Activated CD4-positive, alpha-beta T cell treated with anti-CD3 and anti-CD28 coated beads for 48 hours (primary cell): ENCODE measurements at places on chromosomes 1 and 21.
A peak's percentile ranks its signal among the peaks of the same experiment; 100 is the strongest.

GRCh38 chr21:31879911-31880310 lies 7.1 kb downstream of the HUNK start:
- no peak for DNase-seq

DNA sequence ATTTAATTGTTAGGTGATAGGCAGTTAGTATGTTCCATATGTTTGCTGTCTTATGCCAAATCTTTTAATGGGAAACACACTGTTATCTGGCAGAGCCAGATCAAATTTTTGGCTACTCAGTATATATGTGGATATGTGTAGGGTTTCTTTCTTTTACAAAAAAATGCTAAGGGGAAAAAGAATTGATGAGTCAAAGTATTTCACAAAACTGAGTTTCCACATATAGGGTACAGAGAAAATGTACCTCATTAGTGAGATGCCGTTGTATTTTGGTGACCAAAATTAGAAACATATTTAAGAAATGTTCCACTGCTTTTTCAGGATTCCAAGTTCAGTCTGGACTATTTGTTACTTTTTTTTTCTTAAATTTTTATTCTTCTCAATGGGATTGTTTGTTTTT lies 201.2 kb upstream of the PTGFR start:
- no peak for DNase-seq

DNA sequence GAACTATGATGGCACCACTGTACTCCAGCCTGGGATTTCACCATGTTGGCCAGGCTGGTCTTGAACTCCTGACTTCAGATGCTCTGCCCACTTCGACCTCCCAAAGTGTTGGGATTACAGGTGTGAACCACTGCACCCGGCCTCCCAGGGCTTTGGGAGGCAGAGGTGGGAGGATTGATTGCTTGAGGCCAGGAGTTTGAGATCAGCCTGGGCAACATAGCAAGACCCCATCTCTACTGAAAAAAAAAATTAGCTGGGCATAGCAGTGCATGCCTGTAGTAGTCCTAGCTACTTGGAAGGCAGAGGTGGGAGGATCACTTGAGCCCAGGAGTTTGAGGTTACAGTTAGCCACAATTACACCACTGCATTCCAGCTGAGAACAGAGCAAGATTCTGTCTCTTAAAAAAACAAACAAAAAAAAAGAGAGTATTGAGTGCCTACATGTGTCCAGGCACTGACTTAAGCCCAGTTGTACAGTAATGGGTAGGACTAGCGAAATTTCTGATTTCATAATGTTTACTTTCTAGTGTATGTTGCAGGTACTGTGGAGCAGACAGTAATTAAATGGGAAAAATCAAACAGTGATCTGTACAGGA lies 4.2 kb downstream of the MANEAL start:
- no peak for DNase-seq

DNA sequence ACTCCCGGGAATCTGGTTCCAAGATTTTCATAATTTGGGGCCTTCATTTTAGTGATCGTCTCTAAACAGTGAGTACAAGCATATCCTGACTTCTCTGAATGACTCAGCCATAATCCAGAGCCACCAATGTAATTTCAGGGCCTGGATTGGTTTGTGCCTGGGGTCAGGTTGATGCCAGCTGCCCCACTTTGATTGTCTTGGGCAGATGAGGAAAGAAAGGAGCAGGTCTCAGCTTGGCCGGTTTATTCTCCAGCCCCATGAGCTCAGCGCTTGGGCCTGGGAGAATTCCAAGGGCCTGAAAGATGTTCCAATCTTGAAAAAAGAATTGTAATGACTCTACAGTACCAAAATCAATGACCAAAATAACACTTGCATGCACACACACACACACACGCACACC lies 71.2 kb upstream of the ECE1 start:
- no peak for DNase-seq

- DNase-seq, result no peak
These were observed 955 bp upstream of the UBE2G2 start for GRCh38 chr21:44802396-44803153.

- no peak for DNase-seq
These were observed 101.2 kb downstream of the AKT3 start for GRCh38 chr1:243748706-243749283.

DNA sequence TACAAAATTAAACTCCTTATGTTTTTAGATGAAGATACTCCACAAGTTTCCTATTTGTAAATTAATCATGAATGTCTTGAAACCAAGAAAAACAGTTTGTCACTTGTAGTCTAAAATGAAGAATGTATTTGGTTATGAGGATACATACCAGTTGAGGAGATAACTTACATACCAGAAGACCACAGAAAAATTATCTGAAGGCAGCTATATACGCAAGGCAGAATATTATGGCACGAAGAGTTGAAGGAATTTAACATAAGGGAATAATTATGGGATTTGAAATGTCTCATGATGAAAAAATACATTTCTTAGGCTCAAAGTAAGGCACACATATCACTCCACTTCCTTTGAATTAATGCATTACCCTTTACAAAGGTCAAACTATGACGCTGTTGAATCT lies 73.3 kb downstream of the IFI44 start:
- no peak for DNase-seq

DNA sequence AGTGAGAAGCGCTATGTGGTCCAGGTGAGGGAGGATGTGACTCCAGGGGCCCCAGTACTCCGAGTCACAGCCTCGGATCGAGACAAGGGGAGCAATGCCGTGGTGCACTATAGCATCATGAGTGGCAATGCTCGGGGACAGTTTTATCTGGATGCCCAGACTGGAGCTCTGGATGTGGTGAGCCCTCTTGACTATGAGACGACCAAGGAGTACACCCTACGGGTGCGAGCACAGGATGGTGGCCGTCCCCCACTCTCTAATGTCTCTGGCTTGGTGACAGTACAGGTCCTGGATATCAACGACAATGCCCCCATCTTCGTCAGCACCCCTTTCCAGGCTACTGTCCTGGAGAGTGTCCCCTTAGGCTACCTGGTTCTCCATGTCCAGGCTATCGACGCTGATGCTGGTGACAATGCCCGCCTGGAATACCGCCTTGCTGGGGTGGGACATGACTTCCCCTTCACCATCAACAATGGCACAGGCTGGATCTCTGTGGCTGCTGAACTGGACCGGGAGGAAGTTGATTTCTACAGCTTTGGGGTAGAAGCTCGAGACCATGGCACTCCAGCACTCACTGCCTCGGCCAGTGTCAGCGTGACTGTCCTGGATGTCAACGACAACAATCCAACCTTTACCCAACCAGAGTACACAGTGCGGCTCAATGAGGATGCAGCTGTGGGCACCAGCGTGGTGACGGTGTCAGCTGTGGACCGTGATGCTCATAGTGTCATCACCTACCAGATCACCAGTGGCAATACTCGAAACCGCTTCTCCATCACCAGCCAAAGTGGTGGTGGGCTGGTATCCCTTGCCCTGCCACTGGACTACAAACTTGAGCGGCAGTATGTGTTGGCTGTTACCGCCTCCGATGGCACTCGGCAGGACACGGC lies 2.2 kb downstream of the CELSR2 start:
- DNase-seq, result no peak

- no peak for DNase-seq
These were observed 4.8 kb upstream of the ARF1 start for GRCh38 chr1:228077565-228078330.

- DNase-seq, result no peak
These were observed 5.4 kb upstream of the TENT5C start for GRCh38 chr1:117600325-117600943.

- DNase-seq, result no peak
These were observed 285.5 kb downstream of the LRRC40 start for GRCh38 chr1:69919922-69920273.

DNA sequence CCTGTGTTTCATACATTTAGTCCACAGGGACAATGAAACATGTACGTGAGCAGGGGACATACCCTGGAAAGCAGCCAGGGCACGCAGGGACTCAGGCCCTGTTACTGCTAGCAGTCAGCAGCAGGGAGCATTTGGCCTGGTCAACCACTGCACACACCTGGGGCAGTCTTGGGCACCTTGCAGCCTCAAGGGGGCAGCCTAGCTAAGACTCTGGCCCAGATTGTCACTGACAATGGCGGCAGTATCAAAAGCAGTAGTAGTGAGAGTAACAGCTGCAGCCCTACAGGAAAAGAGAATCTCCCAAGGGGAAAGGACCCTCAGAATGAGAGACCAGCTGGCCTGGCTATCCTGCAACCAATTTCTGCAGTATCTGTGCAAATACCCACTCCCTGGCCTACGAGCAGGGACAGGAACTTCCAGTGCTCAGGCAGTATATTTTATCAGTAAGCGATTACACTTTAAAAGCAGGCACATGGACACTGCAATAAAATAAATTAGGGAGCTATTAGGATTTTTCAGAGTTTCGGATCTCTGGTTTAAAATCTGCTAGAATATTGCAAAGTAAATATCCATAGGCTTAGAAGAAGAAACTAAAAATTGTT lies 475.6 kb downstream of the LTN1 start:
- DNase-seq, result peak; percentile 73

- DNase-seq, result no peak
These were observed 5.8 kb upstream of the WNT3A start for GRCh38 chr1:228000836-228001563.

- DNase-seq, result no peak
These were observed 1.6 kb upstream of the BSND start for GRCh38 chr1:54996869-54997710.

GRCh38 chr1:25615563-25616094 lies 962 bp upstream of the MAN1C1 start:
- no peak for DNase-seq

GRCh38 chr1:53182111-53182593 lies 14.5 kb upstream of the CPT2 start:
- peak; percentile 91 for DNase-seq

- no peak for DNase-seq
These were observed 21.1 kb downstream of the TBX19 start for GRCh38 chr1:168301664-168302320.

DNA sequence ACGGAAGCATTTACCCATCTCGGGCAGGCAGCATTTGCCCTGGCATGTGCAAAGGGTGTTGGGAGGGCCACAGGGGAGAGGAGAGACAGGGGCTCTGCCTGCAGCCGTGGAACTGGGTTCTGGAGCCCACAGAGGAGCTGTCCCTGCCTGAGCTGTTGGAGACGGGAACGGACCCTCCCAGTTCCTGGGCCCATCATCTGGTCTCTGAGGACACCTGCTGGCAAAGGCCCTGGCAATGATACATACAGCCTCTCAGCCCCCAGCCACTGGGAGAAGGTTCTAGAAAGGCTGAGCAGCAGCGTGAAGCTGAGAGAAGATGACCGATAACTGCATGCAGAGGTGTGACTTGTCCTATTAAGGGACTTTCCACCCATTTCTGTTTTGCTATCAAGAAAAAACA lies 31.4 kb downstream of the FAAP20 start:
- DNase-seq, result no peak

GRCh38 chr21:30580132-30580531 lies 10.1 kb downstream of the KRTAP22-2 start:
- DNase-seq, result no peak

GRCh38 chr1:100482167-100482566 lies 55.8 kb upstream of the GPR88 start:
- no peak for DNase-seq

DNA sequence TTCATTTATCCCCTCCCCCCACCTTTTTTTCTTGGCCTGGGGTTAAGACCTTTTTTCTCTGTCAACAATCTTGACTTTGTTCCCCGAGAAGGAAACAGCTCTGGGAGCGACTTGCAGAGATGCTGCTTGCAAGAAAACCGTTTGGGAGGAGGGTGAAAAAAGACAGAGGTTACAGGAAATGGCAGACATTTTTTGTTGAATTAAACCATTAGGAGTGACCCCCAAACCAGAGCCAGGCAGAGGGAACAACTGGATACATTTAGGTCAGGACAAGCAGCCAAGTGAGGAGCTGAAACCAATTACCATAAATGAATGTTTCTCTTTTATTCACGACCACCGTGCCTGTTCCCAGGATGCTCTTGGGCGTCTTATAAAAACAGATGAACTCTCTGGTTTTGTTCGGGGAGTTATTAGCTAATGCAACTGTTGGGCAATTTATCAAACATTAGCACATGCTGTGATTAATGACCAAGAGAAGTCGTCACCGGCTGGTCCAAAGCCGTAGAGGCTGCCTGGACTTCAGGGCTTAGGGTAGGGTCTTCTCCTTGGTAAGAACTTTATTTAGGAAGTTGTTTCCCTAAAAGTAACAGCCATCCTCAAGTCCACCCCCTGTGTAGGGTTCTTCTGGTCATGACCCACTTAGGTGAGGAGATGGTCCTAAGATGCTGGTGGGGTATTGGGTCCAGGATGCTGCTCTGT lies 141.0 kb downstream of the FOXD2 start:
- no peak for DNase-seq

DNA sequence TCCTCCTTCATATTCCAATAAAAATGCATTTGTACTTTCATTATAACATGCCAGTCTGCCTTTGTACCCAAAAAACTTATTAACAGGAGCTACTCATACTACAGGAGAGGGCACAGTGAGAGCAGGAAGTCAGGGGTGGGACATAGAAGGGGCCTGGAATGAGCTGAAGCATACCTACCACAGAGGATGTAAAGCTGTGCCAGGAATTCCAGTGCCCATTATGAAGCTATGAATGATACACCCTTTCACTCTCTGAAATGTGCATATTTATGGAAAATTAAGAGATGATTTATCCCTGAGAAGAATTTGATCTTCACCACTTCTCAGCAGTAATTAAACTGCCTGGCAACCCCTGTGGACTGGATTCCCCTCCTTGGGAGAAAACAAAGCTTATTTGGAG lies 65.8 kb downstream of the ATP5PO start:
- DNase-seq, result no peak

DNA sequence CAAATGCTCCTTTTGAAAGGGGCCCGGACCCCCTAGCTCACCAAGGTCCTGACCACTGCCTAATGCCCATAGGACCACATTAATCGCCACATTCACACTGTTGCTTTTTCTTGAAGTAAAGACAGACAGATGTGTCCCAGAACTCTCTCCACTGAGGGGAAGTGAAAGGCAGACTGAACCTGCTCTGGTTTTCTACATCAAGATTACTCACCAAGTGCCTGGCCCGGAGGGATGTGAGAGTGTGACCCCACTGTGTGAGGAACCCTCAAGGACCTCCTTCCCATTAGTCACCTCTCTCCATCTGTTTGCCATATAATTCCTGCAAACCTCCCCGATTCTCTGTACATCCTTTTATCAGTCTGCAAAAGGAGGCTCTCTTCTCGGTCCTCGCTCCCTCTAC lies 381.5 kb downstream of the OMA1 start:
- no peak for DNase-seq

DNA sequence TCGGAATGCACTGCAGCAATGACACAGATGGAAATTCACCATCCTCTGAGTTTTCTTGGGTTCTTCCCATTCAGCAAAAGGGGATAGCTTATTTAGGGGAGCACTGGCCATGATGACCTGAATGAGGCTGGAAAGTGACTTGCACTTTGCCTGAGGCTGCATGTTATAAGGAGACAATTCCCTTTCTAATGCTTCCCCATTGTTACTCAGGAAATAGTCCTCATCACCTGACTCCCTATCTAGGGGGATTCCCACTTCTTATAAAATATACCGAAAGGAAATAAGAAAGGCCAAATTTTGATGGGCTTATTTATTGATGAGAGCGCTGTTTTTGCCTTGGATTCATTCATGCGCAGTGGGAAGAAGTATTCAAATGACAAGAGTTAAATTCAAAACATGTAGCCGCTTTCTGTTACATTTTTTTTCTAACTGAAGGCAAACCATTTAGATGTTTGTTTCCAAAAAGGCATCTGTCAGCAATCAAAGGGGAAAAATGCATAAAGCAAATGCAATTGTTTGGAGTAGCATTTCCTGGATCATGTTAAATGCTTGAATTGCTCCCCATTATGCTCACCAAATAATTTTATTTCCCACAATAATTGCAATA lies 220.3 kb upstream of the NFIA start:
- DNase-seq, result no peak
